ENCODE measurements at places on chromosomes 12 and 14.

- H3K4me3 ChIP-seq = peak overlapping the region; percentile 93
- H3K36me3 ChIP-seq = peaks cover 4% of the 10 kb centered on the region
- H3K27ac ChIP-seq = peak overlapping the region; percentile 64
- DNase-seq = peak; percentile 3
- peaks cover 43% of the 10 kb centered on the region for H3K4me1 ChIP-seq
Observed at GRCh38 chr14:67358924-67359774, 455 bp downstream of the ATP6V1D start.

DNA sequence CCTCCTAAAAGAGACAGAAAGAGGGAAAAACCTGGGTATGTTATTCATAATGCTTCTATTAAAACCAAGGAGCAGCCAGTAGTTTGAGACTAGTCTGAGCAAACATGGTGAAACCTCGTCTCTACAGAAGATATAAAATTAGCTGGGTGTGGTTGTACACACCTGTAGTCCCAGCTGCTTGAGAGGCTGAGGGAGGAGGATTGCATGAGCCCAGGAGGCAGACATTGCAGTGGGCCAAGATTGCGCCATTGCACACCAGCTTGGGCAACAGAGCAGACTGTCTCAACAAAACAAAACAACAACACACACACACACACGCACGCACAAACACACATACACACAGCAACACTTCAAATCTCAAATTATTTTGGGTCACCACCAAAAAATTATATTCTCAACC lies 27.8 kb downstream of the HECTD4 start:
- no peak for DNase-seq
- no peaks in the 10 kb centered on the region for H3K4me1 ChIP-seq
- H3K36me3 ChIP-seq = no peaks in the 10 kb centered on the region
- no peak overlapping the region for H3K27ac ChIP-seq
- H3K27me3 ChIP-seq = no peaks in the 10 kb centered on the region

DNA sequence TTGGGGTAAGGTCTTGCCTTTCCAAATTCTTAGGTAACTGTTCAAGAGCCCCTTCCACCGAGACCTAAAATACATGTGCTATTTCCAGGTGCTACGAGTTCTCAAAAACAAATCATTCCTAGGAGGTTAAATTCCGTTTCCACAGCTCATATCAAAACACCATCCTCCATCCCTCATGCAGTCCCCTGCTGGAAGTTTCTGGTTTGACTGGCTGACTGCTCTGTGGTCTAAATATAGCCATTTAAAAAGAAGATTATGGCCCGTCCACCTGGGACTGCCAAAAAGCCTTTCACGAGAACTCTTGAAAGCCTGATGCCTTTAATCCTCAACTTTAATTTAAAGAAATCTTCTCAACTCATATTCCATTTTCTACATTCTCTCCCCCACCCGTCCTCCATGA lies 201.5 kb upstream of the MYL2 start:
- no peaks in the 10 kb centered on the region for H3K4me1 ChIP-seq
- H3K27me3 ChIP-seq = peaks cover 12% of the 10 kb centered on the region
- no peak overlapping the region for H3K27ac ChIP-seq
- H3K4me3 ChIP-seq = no peak overlapping the region
- H3K36me3 ChIP-seq = no peaks in the 10 kb centered on the region
- DNase-seq = no peak

DNA sequence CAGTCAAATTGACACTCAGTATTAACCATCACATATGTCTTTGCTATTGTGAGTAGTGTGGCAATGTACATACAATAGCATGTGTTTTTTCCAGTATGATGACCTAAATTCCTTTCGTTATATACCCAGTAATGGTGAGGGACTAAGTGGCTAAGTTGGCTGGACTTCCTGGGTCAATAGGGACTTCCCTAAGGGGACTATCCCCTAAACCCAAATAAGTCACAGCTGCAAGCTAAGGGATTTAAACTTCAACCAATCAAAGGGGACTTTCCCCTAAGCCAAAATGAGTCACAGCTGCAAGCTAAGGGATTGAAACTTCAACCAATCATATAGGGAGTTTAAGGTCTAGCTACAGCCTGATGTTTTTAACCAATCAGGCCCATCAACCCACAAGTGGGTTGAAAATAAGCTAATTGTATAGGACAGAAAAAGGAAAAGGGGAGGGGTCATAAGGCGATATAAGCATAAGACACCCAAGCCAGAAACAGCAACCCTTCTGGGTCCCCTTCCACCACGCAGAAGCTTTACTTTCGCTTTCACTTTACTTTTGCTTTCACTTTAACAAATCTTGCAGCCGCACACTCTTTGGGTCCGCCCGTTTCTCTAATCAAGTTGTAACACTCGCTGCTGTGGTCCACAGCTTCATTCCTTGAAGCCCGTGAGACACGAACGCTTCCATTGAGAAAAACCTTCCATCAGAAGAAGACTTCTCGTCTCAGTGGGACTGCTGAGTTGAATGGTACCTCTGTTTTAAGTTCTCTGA lies 404.4 kb downstream of the FLRT2 start:
- H3K27me3 ChIP-seq = no peaks in the 10 kb centered on the region
- peak overlapping the region; percentile 62 for H3K4me3 ChIP-seq
- no peak overlapping the region for H3K27ac ChIP-seq
- peak; percentile 15 for DNase-seq

DNA sequence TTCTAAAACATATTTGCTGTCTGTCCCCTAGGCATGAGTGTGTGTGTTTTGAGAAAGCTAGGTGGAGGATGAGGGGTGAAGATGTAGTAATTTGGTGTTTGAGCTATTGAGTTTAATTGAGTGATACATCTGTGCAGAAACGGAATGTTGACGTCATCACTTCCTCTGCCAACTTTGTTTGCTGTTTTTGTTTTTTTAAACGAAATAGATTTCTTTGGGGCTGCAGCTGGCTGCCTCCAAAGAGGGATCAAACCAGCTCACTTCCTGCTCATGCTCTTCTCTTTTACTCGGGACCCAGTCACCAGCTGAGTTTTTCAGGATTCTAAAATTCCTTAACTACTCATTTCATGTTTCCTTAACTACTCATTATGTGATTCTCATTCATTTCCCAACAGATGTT lies 19.5 kb upstream of the CRACR2A start:
- no peaks in the 10 kb centered on the region for H3K4me1 ChIP-seq
- no peak overlapping the region for H3K4me3 ChIP-seq
- no peaks in the 10 kb centered on the region for H3K36me3 ChIP-seq

DNA sequence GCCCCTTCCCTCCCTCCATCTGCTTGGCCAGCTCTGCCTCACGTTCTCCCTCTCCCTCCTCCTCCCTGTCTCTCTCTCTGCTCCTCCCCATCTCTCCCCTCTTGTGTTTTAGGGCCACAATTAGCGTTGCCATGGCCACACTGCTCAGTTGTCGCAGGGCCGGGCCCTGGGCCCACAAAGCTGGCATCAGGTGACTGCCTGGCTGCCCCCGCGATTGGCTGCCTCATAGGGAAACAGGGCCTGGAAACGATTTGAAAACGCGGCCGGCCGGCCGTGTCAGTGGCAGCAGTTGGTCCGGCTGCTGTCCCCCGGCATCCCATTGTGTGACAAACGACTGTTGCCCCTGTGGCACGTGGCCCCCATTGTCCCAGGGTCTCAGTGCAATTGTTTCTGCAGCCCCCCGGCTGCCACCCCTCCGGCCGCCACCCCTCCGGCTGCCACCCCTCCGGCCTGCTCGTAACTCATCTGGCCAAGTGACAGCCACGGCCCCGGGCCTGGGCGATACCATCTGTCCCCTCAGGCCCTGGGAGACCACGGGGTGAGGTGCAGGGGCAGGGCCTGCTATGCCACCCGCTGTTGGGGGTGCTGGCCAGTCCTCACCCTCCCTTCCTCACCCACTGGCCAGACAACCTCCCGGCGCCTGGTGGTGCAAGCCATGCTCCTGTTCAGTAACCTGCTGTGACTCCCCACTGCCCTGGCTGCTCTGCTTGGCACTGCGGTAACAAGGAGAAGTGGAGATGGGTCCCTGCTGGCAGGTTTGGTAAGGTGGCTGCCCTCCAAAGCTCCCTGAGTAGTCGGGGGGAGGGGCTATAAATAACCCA lies 17.4 kb downstream of the FOXN4 start:
- peaks cover 7% of the 10 kb centered on the region for H3K4me1 ChIP-seq
- peaks cover 4% of the 10 kb centered on the region for H3K27me3 ChIP-seq
- H3K4me3 ChIP-seq = no peak overlapping the region
- H3K27ac ChIP-seq = no peak overlapping the region
- no peaks in the 10 kb centered on the region for H3K36me3 ChIP-seq
- no peak for DNase-seq

DNA sequence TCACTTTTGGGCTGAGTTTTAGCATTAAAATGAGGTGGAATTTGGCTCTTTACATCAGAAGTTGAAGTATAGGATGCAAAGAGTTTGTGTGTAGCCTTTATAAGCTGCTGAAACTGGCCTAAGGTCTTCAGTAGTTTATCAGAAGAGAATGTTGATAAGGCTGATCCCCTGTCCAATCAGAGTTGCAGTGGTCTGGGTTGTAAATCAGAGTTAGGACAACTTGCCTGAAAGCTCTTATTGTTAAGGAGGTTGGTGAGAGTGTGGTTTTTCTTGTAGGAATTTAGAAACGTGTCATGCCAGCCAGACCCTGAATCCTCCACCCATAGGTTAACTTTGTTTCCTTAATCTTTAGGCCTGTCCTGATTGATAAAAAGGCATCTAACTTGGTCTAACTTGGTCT lies 143.5 kb downstream of the ST8SIA1 start:
- no peak overlapping the region for H3K4me3 ChIP-seq
- DNase-seq = no peak
- no peak overlapping the region for H3K27ac ChIP-seq
- no peaks in the 10 kb centered on the region for H3K27me3 ChIP-seq
- H3K4me1 ChIP-seq = no peaks in the 10 kb centered on the region
- H3K36me3 ChIP-seq = no peaks in the 10 kb centered on the region

Measured in HepG2 (cell line).